ENCODE measurements at places on chromosomes 11 and 22.

DNA sequence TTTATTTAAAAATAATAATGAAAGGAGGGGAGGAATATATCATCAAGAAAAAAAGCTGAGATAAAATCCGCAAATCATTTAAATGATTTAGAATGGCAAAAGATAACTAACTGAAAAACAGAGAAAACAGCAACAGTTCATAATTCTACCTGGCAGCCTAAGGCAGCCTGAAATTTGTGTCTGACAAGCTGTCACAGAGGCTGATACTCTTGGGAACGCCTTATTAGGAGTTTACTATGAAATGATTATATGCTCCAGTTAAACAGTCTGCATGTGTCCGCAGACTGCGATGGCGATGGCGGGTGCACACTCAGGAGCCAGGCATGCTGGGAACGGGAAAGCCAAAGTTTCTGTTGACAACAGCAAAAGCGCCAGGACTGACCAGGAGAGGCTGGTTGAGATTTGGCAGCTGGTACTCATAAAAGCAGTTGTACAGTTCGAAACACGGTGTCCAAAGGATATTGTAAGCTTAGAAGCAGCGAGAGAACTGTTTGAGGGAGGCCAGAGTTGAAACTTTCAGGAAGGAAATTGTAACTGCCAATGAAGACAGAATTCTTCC is 172.9 kb upstream of the MPPED2 start:
- no peak for DNase-seq

- no peak for DNase-seq
Observed at GRCh38 chr11:14741195-14741594, 97.6 kb downstream of the PDE3B start.

DNA sequence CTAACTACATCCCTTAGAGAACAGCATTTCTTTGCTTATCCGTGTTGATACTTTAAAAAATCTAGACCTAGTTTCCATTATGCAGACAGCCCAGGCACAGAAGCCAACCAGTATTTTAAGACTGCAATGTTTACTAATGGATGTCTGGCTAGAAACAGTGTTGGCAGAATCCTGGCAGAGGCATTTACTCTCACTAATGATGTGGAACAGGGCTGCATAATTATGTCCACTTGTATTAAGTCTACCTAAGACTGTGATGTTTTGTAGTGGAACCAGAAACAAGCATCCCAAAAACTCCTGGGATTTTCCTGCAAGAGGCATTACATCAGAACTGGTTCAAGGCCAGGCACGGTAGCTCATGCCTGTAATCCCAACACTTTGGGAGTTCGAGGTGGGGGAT is 50.2 kb upstream of the PICALM start:
- peak; percentile 15 for DNase-seq

GRCh38 chr22:44543362-44543761 is 45.3 kb upstream of the RTL6 start:
- DNase-seq: no peak

GRCh38 chr11:106821291-106821690 is 197.0 kb downstream of the GUCY1A2 start:
- no peak for DNase-seq
